H4 (cell line): ENCODE measurements at places on chromosomes 5 and 9.
A peak's percentile ranks its signal among the peaks of the same experiment; 100 is the strongest.

DNA sequence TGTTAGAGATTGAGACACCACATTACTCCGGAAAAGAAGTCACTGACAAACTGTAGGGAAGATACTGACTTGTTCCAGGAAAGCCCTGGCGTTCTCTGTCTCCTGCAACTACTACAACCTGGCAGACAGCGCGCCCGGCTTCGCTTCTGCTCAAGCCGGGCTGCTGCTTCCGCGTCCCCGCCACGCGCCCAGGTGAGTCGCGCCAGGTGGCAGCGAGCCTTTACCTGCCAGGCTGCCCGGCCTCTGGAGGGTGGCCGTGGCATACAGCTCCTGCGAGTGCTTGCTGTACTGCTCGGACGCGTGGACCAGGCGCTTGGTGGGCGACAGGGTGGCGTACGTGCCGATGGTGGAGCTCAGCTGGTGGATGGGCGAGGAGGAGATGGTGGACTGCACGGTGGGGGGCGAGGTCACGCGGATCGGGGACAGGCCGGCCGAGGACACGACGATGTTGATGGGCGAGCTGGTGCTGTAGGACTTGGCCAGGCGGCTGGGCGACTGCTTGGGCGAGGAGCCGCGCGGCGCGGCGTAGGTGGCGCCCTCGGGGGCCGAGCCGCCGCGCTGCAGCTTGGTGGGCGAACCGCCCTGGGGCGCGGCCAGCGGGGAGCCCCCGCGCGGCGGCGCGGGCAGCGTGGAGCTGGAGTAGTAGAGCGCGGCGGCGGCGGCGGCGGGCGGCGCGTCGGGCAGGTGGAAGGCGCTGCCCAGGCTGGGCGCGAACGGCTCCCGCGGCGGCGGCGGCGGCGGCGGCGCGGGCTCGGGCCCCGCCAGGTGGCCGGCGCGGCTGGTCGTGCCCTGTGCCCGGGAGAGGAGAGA lies 519.6 kb downstream of the CTNND2 start:
- no peak for DNase-seq

DNA sequence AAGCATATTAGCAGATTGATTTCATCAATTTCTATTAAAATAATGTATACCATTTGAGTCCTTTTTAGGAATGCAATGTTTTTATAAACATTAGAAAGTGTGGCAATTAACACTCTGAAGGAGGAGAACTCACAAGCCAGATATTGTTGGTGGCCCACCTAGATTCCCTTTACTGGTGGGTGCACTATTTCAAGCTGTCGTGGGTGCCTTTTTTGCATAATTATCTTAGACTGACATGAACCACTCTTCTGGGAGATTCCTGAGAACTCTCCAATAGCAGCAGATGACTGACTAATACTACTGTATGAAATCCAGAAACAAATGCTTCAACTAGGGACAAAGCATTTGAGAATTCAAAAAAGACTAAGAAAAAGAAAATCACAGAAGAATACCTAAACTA lies 526.0 kb downstream of the CDH18 start:
- DNase-seq = no peak

DNA sequence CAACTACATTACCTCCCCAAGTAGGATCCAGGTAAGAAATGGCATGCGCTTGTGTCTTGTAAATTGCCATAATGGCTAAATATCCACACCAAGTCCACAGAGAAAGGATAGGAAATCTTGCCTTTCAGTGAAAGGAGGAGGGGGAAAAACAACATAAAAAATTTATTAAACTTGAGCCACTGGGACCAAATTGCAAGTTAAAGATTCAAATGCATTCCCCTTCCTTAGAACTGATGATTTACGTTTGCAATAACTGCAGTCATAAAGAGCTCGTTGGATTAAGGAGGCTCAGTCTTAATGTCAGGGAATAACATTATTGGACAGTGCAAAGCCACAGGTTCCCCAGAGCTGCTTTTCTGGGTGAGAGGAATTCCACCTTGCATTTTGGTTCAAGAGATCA lies 92.6 kb upstream of the SARDH start:
- no peak for DNase-seq

DNA sequence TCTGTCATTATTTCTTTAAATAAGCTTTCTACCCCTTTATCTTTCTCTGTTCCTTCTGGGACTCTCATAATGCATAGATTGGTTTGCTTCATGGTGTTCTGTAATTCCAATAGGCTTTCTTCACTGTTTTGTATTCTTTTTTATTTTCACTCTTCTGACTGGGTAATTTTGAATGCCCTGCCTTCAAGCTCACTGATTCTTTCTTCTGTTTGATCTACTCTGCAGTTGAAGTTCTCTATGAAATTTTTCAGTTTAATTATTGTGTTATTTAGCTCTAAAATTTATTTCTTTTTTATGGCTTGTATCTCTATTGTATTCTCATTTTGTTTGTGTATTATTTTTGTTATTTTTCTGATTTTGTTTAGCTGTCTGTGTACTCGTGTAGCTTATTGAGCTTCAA lies 89.3 kb upstream of the SLCO4C1 start:
- no peak for DNase-seq

GRCh38 chr5:22852807-22853660 lies at the start of gene CDH12:
CDH12 (minus strand) TSS chr5:22853344.
- DNase-seq = no peak

DNA sequence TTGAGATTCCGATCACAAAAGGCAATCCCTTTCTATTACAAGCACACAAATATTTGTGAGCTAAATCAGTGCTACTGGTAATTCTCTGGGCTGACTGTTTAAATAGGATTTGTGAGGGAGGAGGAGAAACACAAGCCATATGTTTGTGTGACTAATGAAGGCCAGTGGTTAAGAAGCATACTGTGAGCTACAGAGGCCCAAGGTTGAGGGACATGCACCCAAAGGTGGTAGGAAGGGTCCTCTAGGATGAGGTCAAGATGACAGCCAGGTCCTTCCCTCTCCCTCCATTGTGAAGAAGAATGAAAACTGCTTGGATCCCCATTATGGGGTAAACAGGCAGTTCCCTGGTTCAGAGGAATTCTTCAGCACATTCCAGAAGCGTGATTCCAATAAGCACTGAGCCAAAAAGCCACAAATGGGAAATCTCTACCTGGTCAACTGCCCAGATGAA lies 83.9 kb downstream of the SPOCK1 start:
- peak; percentile 29 for DNase-seq

DNA sequence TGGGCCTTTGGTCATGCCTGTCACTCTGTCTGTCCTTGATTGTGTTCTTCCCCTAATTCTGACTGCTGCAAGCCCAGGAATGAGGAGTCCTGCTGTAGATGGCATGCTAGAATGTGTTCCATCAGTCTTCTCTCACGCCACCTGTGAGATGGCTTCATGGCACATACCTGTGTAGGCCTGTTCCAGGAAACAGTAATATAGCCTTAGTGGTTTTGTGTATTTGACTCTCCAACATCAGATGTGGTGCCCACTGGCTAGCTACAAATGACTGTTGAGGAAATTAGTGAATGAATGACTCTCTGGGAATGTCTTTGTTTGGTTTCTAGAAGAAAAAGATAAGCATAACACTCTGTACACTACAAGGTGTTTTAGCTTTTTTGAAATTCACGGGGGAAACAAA lies 367.5 kb downstream of the KDM4C start:
- DNase-seq = no peak

DNA sequence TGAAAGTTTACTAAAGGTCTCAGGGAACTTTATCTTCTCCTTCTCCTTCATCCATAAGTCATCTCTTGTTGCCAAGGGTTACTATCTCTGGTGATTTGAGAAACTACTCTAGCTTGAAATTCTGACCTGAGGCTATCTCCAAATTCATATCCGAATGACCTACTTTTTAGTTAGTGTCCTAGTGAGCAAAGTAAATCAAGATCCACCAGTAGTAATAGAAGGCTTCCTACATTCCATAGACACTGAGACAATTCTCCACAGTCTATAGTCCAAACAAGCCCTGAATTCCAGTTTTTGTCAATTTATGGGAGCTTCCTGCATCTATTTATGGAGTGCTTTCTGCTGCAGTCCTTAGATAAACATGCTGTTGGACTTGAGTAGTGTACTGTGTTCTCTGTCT lies 5.0 kb downstream of the IL7R start:
- DNase-seq = no peak

DNA sequence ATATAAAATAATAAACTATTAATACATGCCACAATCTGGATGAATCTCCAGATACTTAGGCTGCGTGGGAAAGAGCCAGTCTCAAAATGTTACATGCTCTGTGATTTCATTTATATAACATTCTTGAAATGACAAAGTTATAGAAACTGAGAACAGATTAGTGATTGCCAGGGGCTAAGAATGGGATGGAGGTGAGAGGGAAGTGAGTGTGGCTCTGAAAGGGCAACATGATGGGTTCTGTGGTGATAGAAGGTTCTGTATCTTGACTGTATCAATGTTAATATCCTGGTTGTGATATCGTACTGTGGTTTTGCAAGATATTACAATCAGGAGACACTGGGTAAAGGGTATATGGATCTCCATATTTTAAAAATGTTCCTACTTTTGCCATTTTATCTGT lies 50.7 kb downstream of the SPEF2 start:
- no peak for DNase-seq

- no peak for DNase-seq
These were observed 6.1 kb downstream of the RUSC2 start for GRCh38 chr9:35495984-35496383.

GRCh38 chr5:36602704-36603321 lies 3.6 kb upstream of the SLC1A3 start:
- DNase-seq = no peak

DNA sequence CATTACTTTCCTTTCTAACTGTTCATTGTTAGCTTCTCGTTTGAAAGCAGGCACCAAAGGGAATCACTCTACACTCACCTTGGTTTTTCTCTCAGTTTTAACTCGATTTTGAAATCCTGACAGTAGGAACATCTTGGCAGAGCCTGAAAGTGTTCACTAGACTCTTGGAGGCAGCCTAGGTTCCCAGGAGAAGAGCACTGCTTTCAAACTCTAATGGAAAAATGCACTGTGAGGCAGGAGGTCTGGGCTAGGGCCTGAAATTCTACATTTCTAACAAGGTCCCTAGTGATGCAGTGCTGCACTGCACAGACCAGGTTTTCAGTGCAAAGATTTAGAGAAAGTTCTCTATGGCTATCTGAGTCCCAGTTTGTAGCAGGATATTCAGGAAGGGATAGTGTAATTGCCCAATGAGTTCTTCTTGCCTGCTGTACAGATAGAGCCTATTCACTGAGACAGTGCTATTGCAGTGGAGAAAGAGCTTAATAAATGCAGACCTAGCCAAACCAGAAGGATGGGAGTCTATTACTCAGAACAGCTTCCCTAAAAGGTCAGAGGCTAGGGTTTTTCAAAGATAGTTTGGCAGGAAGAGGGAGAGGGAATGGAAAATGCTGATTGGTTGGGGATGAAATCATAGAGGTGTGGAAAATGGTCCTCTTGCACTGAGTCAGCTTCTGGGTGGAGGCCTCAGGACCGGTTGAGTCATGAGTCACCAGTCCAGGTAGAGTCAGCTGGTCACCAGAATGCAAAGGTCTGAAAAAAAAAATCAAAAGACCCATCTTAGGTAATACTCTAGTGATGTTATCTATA lies 153.9 kb downstream of the GPBP1 start:
- no peak for DNase-seq

DNA sequence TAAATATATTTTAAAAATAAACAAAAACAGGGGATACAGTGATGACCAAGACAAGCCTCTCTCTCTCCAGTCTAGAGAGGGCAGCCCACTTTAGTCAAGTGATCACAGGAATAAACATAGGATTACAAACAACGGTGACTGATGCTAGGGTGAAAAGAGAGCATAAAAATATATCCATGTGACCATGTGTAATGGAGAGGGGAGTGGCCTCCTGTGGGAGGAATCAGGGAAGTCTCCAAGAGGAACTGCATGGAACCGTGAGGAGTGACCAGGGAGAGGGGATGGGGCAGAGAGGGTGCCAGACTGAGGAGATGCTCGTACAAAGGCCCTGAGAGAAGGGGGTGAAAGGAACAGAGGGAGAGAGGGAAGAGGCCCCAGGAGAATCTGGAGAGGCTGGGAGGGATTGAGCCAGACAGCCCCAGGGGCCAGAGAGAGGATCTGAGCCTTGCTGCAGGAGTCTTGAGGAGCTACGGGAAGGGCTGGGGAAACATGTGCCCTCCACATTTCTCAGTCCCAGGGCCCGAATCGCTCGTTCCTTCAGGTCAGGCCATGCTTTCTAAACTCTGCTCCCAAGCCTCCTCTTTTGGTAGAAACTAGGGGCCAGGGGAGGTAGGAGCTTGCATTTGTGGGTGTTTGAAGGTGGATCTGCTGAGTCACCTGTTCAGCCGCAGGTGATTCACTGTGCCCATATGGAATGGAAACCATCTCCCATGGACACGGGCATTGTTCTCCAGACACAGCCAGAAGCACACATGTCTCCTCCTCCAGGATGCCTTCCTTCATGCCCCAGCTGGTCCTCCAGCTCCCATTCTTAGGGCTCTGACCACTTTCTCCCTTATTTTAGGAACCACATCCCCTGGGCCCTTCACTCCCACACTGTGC lies 63.8 kb downstream of the PAX5 start:
- peak; percentile 71 for DNase-seq

GRCh38 chr9:2019723-2020122 lies 4.6 kb downstream of the SMARCA2 start:
- no peak for DNase-seq

- peak; percentile 11 for DNase-seq
These were observed 304.4 kb upstream of the SMC2 start for GRCh38 chr9:103789686-103790085.

DNA sequence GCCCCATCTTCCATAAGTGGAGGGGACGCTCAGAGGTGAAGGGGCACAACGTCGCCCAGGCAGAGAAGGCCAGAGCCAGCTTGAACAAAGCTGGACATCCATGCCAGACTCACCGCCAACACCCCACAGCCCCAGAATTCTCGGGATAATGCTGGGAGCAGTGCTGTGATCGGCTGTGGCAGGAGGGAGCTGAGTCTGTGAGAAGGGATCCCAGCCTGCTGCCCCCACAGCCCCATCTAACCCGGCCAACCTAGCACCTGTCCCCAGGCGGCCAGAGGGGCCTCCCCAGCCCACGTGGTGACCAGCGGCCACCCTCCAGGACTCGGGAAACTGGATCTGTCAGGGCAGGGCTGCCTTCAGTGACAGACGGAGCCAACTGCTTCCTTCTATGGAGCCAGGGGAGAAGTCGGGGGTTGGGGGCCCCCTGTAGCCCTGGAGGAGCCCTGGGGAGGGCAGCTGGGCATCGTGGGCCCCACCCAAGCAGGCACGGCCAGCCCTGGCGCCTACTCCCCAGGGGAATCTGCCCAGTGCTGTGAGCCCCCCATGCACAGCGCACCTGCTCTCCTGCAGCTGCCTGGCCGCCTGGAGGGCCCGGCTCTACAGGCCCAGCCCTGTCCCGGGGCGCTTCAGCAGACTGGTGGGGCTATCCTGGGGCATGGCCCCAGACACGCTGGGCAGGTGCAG lies 6.0 kb downstream of the BRD3 start:
- no peak for DNase-seq

- DNase-seq = no peak
These were observed 41.3 kb downstream of the ZNF366 start for GRCh38 chr5:72465601-72466563.

DNA sequence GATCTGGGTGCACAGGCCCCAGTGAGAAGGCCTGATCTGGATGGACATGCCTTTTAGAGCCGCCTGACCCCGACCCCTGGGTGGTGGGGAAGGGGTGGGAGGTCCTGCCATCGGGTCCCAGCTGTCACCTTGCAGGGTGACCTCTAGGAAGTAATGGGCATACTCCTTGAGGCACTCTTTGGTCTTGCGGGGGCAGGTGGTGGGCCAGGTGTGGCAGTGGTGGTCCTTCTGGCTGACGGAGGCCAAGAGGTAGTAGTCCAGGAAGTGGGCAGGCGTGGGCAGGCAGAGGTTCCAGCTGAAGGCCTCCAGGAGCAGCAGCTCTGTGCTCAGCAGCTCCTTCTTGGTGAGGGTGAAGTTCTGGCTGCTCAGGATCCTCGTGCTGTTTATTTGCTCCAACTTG lies 30.0 kb downstream of the FABP6 start:
- DNase-seq = no peak

GRCh38 chr9:134316449-134317160 lies 9.7 kb upstream of the RXRA start:
- DNase-seq = no peak
